ENCODE measurements at places on chromosomes 3 and 15.

GRCh38 chr3:63304421-63304820 lies 26.3 kb downstream of the SYNPR start:
- DNase-seq = no peak

DNA sequence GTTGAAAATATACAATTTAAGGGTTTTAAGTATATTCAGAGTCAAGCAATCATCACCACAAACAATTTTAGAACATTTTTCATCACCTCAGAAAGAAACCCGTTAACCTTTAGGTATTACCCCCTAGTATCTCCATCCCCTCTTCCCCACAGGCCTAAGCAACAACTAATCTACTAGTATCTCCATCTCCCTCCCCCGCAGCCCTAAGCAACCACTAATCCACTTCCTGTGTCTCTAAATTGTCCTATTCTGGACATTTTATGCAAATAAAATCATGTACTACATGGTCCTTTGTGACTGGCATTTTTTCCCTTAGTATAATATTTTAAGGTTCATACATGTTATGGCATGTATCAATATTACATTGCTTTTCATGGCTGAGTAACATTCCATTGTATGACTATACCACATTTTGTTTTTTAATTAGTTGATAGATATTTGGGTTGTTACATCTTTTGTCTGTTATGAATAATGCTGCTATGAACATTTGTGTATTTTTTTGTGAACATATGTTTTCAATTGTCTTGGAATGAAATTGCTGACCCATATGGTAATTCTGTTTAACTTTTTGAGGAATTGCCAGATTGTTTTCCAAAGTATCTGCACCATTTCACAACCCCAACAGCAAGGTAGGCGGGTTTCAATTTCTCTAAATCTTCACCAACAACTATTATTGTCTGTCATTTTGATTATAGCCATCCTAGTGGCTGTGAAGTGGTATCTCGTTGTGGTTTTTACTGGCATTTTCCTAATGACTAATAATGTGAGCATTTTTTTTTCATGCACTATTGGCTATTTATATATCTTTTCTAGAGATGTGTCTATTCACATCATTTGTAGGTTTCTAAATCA lies 215.6 kb upstream of the CD96 start:
- no peak for DNase-seq

- DNase-seq = peak; percentile 48
These were observed 98.1 kb upstream of the SNRPN start for GRCh38 chr15:24856397-24857390.

GRCh38 chr15:47513471-47513870 lies 203.8 kb upstream of the SEMA6D start:
- no peak for DNase-seq

GRCh38 chr3:130341882-130342281 lies 3.6 kb upstream of the COL6A5 start:
- no peak for DNase-seq

Measured in Ammon's horn (tissue), 1 donor.